ENCODE measurements at places on chromosomes 5 and 9. TPM values are rescaled to one million over a fixed set of nuclear protein-coding genes. Genes with fewer than 3 reads are reported as not detected.

GRCh38 chr5:171927345-171927941 is 79.0 kb downstream of the FBXW11 start:
- peaks cover 1% of the 10 kb centered on the region for H3K36me3 ChIP-seq
- no peak for DNase-seq
- H3K27ac ChIP-seq: no peak overlapping the region
- no peak overlapping the region for H3K4me3 ChIP-seq

DNA sequence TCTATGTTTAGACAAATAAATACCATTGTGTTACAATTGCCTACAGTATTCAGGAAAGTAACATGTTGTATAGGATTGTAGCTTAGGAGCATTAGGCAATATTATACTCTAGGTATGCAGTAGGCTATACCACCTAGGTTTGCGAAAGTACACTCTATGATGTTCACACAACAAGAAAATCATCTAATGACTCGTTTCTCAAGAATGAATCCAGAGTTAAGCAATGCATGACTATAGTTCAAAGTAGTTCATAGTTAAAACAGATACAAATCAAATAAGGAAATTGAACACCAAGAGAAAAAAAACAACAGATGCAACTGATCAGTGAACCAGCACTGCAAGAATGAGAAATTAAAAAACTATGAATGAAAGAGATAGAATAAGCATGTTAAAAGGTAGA is 27.6 kb upstream of the ABLIM3 start:
- DNase-seq: no peak
- no peak overlapping the region for H3K27ac ChIP-seq
- H3K27me3 ChIP-seq: peaks cover 15% of the 10 kb centered on the region
- H3K4me1 ChIP-seq: peaks cover 18% of the 10 kb centered on the region

DNA sequence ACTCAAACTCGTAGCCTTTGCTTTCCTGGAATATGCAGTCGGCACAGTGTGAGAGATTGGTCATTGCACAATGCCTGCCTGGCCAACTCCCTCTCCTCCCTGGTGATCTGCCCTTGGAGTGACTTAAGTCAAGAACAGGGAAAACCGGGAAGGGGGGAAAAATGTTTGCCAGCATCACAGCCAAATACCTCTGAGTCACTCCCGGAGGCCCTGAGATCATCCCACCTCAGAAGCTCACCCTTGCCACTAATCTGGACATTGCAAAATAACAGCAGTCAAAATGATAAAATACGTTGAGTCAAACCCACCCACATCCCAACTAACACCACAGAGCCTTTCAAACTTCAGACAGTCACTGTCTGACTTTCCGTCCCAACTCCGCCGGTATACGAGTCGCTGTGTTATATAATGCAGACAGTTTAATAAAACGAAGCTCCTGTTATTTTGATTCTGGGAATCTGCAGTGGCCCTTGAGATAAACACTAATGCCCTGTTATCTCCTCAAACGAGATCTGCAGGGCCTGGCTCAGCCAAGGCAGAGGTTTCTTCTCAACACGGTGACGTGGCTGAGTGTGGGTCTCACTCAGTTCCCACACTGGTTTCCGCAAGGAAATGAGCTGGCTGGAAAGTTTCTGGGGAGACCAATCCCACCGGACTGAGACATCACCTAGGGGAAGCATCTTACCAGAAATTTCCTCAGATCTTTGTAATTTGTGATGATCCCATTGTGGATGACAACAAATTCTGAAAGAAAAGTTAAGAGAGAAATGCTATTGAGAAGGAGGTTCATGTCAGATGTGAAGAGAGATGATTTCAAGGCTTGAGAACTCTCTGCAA is 22.1 kb downstream of the GFPT2 start:
- H3K36me3 ChIP-seq: no peaks in the 10 kb centered on the region
- no peak overlapping the region for H3K4me3 ChIP-seq
- H3K4me1 ChIP-seq: no peaks in the 10 kb centered on the region
- no peak for DNase-seq

The FBP1 gene
- total RNA-seq: 3.3 TPM

The MYORG gene
- 1.7 TPM for total RNA-seq

The CD274 gene
- 36.3 TPM for total RNA-seq

The PCDHB2 gene
- total RNA-seq: not detected

Measured in activated T-cell treated with anti-CD3 and anti-CD28 coated beads, Interleukin-2, amount 50 U/mL, for 72 hours (primary cell).